ENCODE measurements at places on chromosomes 11 and 22. TPM values are rescaled to one million over a fixed set of nuclear protein-coding genes. Genes with fewer than 3 reads are reported as not detected.

CELSR1 gene
- 10.5 TPM for total RNA-seq

GRCh38 chr11:66548041-66548440 lies 1.3 kb downstream of the ACTN3 start:
- peaks cover 3% of the 10 kb centered on the region for H3K36me3 ChIP-seq
- DNase-seq = no peak
- H3K4me3 ChIP-seq = no peak overlapping the region
- no peak overlapping the region for H3K27ac ChIP-seq
- no peaks in the 10 kb centered on the region for H3K27me3 ChIP-seq

GRCh38 chr11:17738151-17738973 lies 3.8 kb downstream of the KCNC1 start:
- H3K27me3 ChIP-seq = peaks cover 31% of the 10 kb centered on the region
- H3K36me3 ChIP-seq = no peaks in the 10 kb centered on the region
- no peak for DNase-seq
- no peak overlapping the region for H3K4me3 ChIP-seq

GRCh38 chr11:110470716-110471115 lies 41.0 kb downstream of the FDX1 start:
- H3K27ac ChIP-seq = no peak overlapping the region
- no peaks in the 10 kb centered on the region for H3K27me3 ChIP-seq
- no peaks in the 10 kb centered on the region for H3K36me3 ChIP-seq
- no peaks in the 10 kb centered on the region for H3K4me1 ChIP-seq
- no peak for DNase-seq
- no peak overlapping the region for H3K4me3 ChIP-seq

- H3K27ac ChIP-seq = no peak overlapping the region
- H3K36me3 ChIP-seq = no peaks in the 10 kb centered on the region
- H3K27me3 ChIP-seq = peaks cover 5% of the 10 kb centered on the region
Observed at GRCh38 chr22:50578776-50579310, 616 bp upstream of the CPT1B start.
